Fibroblast of lung (primary cell): ENCODE measurements at places on chromosomes 2 and 18.

DNA sequence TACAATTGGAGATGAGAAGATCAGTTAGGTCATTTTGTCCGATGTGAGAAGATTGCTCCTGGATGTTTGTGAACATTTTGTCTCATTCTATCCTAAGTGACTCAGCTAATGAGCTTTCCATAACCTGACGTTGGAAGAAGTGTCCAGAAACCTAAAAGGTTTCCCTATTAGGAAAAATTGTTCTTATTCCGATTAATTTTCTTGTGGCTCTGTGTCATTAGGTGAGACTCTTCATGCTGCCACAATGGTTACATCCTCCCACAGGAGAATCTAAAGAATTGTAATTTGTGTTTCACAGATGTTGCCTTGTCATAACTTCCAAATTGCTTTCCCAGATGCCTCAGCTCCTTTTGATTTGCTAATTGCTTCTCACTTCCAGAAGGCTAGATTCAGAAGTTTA, 261.0 kb upstream of the APCDD1 start:
- DNase-seq: no peak

DNA sequence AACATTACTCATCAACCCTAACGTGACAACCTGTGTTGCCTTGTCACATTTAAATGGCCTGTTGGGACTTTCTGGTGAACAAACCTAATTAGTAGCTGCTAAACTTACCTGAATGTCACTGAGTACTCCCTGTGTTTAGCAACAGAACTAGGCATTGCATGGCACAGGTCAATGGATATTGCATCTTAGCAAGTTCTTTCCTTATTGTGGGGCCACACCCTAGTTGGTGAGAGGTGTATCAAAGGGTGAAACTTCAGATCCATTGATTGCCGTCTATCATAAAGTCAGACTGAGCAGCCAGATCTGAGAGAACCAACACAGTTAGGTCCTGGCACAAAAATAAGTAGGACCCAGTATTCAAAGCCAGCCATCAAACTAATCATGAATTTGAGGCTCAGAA, 29.8 kb upstream of the ZNF385B start:
- DNase-seq: no peak

DNA sequence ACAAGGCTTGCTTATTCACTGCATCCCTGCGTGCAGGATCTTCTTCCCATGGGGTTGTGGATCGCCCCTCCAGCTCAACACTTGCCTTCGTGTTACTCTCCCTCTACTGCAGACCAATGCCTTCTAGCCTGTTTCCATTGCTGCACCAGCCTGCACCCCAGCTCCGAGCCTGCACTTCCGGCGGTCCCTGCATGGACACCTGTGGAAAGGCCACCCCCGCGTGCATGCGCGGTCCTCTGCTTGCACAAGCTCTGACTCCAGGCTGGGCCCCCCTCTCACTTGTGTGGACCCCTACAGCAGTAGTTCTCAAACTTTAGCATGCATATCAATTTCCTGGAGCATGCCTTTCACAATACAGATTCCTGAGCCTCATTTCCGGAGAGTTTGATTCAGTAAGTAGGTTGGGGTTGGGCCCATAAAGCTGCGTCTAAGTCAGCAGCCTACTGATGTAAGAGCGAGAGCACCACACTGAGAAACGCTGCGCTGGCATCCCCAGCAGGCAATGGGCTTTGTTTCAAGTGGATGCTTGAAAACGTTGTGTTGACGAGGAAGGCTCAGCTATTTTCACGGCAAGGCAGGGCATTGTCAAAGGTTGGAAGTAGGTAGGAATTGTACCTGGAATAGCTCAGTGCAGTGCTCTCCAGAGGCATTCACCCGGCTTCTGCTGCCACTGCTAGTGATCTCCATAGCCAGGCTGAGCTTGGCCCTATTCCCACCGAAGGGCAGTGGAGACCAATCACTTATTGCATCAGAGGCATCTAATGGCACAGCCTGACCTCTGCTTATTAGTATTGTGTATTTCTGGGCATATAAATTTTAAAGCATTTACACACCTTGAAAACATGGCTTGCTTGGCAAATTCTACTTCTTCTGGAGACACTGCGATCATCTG, 32.6 kb downstream of the CREG2 start:
- DNase-seq: no peak

DNA sequence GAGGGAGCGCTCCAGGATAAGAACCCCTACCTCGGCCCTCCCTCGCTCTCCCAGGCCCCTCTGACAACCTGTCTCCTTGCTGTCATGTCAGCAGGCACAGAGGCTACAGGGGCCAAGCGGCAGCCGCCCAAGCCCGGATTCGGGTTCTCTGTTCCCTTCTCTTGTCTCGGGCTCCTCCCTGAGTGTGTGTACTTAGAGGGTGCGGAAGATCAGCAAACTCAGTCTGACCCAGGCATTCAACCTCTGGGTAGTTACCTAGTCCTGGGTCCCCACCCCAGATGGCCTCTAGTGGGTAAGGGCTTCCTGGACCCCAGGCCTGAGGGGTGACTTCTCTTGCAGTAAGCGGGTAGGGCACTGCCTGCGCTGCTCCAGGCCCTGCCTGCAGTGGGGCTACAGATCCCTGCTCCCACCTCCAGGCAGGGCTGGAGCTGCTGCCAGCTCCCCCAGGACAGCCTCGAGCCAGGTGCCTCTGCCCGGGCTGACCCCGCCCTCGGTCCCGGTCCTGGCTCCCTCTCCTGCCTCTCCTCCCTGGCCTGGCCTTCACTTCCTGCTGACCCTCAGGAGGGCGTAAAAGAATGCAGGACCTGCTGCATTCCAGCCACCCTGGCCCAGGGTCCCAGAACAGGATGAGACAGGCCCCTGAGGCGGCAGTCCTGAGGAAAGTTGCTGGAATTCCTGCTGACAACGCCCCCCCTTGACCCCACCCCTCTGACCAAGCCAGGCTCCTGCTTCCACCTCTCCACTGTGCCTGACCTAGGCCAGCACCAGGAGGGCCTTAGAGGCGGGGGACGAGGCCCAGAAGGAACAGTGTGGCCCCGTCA, 22.0 kb downstream of the GPC1 start:
- no peak for DNase-seq

DNA sequence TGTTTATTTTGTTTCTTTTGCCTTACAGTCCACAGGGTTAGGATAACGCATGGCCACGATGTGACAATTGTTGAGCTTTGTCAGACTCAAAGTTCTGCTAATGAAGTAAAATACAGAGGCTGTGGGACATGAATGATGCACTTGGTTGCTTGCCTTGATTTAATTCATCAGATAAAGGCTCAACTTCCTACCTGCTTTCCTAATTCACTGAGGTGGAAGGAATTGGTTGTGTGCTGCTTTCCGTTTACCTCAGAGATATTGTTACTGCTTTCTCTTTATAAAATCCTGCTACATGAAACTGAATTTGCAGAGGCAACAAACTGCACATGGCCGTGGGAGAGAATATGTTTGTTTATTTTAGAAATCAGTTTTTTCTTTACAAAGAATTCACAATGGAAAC, 6.6 kb downstream of the RIT2 start:
- peak; percentile 5 for DNase-seq

DNA sequence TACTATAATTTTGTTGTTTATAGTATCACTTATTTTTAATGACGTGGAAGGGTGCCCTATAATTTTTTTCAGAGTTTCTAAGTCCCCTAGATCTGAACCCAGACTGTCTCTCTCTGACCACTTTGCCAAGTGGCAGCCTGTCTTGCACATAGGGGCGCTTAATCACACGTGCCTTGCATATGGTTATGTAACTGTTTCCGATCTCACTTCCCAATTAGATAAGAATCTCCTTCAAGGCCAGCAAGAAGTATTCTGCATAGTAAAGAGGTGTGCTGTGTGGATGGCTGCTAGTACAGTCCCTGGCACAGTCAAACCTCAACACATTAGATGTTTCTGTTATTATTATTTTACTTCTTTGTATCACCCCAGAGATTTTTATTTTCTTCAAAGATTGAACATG, 197.8 kb upstream of the SIX2 start:
- no peak for DNase-seq
